NCI-H1092 (cell line): ENCODE measurements at places on chromosomes 13 and 19.

DNA sequence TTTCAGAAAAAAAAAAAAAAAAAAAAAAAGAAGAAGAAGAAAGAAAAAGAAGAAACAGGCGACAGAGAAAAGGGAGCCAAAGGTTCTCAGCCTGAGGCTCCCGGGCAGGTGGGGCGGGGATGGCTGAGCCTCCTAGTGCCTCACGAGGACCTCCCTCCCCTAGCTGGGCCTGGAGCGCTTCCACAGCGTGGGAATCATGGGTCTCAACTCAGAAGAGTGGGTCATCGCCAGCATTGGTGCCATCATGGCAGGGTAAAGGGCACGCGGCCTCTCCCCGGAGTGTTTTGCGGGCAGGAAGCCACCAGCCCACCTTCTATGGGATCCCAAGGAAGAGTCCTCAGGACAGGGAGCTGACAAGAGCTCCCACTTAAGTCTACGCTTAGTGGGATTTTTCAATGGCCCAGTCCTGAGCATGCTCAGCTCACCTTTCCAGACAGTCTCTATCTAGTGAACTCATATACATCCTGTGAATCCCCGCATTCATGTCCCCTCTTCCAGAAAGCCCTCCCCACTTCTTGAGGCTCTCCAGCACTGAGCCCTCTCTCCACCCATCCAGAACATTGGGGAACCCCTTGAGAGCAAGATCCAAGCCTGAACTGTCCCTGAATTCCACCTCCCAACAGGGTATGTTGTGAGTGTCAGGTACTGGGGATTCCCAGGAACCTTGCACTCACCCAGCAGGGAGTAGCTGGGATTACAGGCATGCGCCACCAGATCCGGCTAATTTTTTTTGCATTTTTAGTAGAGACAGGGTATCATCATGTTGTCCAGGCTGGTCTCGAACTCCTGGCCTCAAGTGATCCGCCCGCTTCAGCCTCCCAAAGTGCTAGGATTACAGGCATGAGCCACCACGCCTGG lies 69.6 kb downstream of the ACSBG2 start:
- DNase-seq = no peak

GRCh38 chr13:80121038-80121437 lies 219.9 kb downstream of the SPRY2 start:
- DNase-seq = no peak

DNA sequence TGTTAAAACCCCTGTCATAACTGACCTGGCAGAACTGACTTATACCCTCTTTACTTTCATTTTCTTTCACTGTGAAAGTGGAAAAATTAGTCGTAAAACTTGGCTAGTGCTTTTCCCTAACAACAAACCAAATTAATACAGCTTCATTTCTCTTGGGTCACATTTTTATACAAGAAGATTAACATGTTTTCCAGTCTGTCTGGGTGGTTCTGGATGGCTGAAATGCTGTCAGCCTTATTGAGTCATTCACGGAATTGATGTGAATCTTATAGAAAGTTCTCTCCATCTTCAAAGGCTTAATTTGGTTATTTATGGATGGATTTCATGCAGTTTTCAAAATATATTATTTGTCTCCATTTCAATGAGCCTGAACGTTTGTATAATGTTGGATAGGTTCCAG lies 440.0 kb downstream of the KCTD12 start:
- no peak for DNase-seq

DNA sequence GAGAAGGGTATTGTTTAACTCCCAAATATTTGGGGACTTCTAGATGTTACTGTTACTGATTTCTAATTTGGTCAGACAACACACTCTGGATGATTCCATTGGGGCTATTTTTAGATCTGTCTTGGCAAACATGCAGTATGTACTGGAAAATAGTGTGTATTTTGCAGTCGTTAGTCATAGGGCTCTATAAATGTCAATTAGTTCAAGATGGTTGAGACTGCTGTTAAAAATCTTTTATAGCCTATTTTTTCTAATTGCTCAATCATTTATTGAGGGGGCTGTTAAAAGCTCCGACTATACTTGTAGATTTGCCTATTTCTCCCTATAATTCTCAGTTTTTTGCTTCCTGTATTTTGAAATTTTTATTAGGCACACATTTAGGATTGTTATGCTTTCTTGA lies 31.4 kb downstream of the PPP5C start:
- DNase-seq = no peak

GRCh38 chr19:11101057-11101456 lies 11.8 kb downstream of the LDLR start:
- DNase-seq = no peak

GRCh38 chr19:43229315-43229714 lies 23.9 kb upstream of the PSG4 start:
- DNase-seq = no peak

DNA sequence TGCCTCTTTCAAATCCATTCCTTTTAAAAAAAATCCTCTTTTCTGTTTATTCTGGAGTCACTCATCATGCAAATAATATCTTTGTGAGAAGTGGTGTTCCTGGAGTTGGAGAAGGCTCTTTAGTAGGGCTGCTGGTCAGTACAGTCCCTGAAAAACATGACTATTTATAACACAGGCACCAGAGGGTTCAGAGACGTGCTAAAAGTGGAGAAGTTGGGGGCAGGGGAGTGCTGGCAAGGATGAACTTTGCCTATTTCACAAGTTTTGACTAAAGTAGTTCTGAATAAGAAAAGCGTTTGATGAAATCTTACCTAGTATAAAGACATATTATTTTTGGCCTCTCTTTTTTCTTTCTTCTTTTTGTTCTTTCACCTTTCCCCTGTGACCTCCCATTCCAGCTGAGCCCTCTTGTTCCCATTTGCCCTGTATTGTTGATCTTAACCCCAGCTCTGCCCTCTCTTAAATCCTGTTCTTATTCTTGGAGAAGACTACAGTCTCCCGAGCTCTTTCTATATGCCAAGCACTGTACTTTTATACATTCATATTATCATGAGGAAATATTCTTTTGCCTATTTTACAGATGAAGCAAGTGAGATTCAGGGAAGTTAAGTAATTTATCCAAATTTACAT lies 129.1 kb downstream of the TM9SF2 start:
- no peak for DNase-seq

DNA sequence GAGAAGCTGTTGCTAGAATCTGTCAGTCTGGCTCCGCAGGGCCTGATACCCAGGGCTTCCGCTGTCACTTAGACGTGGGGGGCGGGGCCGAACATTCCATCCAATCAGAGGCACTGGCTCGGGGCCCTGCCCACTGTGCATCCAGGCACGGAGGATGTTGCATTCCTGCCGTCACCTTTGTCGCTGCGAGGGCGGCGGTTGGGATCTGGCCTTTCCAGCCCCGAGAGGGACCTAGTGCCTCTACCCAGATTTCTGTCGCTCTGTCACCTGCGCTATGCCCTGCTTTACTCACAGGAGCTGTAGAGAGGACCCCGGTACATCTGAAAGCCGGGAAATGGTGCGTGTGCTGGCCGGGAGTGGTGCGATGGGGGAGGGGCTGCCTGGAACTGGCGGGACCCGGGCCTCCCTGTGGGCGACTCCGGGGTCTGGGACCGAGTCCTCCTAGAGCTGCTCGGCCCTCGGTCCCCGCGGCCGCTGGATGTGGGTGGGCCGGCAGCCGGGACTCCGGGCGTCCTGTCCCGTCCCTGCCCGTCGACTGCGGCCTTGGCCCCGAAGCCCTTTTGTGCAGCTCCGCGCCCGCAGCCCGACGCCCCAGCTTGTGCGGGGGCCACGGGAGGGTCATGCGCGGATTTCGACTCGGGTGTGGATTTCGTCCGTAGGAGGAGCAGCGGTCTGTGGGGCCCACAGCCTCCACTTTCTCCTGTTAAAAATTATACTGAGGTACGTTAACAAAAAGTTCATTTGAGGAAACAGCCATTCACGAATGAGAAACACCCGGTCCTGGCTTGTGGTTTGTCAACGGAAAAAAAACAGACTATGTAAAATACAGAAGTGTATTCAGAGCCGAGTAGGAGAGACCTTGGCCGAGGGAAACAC lies at the start of gene ZNF439:
Gene ZNF439, plus strand, starts transcription at position 133 of the 876 bp plus-strand sequence. Its CDS starts 142 bp downstream, at position 275.
- peak; percentile 80 for DNase-seq

- no peak for DNase-seq
Observed at GRCh38 chr13:102606537-102607309, 9.9 kb downstream of the TPP2 start.

DNA sequence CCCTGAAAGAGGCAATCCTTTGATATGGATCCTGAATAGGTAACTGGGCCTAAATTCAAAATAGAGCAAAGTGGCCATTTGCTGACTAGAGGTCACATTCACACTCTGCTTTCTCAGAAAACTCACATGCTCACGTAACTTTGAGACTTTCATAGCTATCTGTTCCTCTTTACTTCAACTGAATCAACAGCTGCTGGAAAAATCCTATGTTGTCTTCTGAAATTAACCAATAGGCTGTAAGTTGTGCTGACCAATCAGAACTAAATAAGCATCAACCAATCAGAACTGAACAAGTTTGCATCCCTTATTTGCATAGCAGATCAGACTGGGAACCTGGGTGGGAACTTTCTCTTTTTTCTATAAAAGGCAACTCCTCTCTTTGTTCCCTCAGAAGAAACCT lies 24.0 kb upstream of the TBC1D4 start:
- DNase-seq = no peak

DNA sequence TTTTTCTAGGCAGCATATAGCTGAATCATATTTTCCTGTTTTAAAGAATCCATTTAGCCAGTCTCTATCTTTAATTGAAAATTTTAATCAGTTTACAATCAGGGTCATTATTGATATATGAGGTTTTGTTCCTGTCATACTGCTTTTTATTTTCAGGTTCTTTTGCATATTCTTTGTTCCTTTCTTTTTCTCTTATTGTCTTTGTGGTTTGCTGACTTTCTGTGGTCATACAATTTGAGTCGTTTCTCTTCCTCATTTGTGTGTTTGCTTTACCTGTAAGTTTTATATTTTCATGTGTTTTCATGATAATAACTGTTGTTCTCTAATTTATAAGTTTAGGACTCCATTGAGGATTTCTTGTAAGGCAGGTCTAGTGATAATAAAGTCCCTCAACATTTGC lies 812.6 kb downstream of the DACH1 start:
- no peak for DNase-seq

GRCh38 chr19:10864538-10864899 lies 6.8 kb upstream of the CARM1 start:
- peak; percentile 66 for DNase-seq

DNA sequence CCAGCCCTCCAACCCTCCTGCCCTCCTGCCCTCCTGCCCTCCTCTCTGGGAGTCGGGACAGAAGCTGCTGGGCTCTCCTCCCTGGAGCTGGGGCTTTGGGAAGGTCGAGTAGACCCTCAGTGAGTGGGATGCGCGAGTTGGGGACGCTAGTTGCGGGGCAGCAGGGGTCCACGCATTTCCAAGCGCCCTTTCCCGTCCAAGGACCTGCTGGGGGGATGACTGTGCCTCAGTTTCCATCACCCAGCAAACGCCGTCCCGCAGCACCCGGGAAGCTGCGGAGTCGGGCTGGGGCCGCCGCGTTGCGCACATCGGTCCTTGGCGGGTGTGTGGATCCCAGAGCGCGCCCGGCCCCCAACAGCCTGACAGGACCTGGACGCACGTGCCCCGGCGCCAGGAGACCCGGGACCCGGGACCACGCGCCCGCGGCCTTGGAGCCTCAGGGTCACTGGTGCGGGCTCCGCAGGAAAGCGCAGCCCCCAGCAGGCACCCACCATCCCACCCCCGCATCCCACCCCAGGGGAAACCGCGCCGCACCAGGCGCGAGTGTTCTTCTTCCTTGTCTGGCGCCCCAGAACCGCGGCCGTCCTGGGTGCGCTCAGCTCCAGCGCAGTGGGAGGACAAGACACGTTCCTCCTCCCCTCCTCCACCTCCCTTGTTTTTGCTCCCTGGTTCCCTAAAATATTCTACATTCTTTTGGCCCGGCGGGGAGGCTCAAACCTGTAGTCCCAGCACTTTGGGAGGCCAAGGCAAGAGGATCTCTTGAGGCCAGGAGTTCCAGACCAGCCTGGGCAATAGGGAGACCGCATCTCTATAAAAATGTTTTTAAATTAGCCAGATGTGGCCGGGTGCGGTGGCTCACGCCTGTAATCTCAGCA lies 9.2 kb downstream of the ONECUT3 start:
- DNase-seq = no peak

DNA sequence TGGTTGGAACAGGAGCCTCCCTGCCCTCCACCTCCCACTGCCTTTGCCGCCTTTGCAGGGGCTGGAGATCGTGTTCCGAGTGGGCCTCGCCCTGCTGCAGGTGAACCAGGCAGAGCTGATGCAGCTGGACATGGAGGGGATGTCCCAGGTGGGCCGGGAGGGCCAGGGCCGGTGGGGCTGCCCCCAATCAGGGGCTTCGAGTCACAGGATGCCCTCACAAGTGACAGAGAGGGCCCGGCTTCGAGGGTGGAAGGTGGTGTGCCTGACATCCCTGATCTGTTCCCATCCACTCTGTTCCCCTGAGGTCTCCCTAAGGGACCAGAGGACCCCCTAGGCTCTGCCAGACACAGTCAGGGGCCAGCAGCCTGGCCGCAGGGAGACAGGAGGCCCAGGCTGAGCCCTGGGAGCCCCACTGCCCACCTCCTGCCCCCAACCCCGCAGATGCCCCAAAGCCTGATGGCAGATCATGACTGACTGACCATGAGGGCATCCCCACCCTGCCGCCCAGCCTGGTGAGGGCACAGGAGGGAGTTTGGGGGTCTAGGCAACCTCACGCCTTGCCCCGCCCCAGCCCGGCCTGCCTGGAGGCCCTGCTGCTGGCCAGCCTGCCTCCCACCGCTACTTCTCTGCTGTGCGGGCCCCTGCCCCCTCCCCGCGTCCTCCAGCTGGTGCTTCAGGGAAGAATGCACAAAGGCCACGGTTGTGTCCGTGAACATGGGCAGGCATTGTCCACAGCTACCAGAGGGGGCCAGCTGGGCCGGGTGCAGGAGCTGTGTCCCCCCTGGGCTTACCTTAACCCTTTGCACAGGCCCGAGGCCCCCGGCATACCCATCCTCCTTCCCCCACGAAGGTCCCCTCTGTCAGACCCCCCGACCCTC lies 21.8 kb downstream of the EVI5L start:
- DNase-seq = no peak

GRCh38 chr13:60009300-60010253 lies 154.2 kb downstream of the DIAPH3 start:
- DNase-seq = peak; percentile 6

DNA sequence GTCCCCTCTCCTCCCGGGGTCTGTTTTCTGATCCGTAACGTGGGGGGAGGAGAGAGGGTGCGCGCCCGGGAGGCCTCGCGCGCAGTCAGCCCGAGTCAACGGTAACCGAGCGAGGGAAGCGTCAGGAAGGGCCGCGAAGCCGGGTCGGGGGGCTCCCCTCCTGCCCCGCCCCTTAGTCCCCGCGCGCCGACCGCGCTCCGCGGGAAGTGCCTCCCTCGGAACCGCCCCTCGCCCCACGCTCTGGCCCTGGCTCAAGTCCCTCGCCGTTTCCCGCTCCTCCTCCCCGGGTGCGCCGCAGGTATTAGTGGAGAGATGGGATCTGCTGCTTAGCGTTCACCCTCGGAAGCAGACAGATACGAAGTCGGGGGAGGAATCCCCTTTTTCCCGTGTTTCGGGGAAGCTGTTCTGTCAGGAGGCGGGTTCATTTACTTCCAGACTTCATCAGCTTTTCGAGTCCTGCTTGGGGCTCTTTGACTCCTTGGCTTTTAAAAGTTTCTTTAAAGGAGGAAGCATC lies 770 bp downstream of the HNRNPM start:
- DNase-seq = peak; percentile 16

GRCh38 chr13:34371108-34371507 lies 553.2 kb downstream of the RFC3 start:
- DNase-seq = no peak

- DNase-seq = peak; percentile 77
Observed at GRCh38 chr13:99996381-99996973, 14.9 kb downstream of the ZIC2 start.

GRCh38 chr19:15291089-15291488 lies 41.2 kb downstream of the BRD4 start:
- no peak for DNase-seq

- no peak for DNase-seq
Observed at GRCh38 chr13:23707674-23708073, 137.5 kb downstream of the TNFRSF19 start.
